Neuronal stem cell (in vitro differentiated cells): ENCODE measurements at places on chromosomes 7 and 10.

- H3K27ac ChIP-seq, result no peak overlapping the region
- H3K4me3 ChIP-seq, result no peak overlapping the region
- no peak for DNase-seq
- H3K27me3 ChIP-seq, result no peaks in the 10 kb centered on the region
- H3K36me3 ChIP-seq, result no peaks in the 10 kb centered on the region
Observed at GRCh38 chr10:23417254-23417653, 21.6 kb upstream of the OTUD1 start.

GRCh38 chr10:3887404-3887803 lies 102.4 kb upstream of the KLF6 start:
- H3K27me3 ChIP-seq, result no peaks in the 10 kb centered on the region
- no peak overlapping the region for H3K4me3 ChIP-seq
- no peak for DNase-seq
- peak overlapping the region; percentile 80 for H3K27ac ChIP-seq
- no peaks in the 10 kb centered on the region for H3K36me3 ChIP-seq

DNA sequence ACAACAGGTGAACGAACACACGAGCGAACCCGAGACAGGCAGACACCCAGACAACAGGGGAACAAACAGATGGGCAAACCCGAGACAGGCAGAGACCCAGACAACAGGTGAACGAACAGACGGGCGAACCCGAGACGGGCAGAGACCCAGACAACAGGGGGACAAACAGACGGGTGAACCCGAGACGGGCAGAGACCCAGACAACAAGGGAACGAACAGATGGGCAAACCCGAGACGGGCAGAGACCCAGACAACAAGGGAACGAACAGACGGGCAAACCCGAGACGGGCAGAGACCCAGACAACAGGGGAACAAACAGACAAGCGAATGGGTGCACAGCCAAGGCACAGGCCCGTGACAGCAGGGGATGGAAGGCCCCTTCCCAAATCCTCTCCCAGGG lies 264.7 kb downstream of the ELFN1 start:
- DNase-seq, result no peak
- no peaks in the 10 kb centered on the region for H3K27me3 ChIP-seq
- H3K4me3 ChIP-seq, result no peak overlapping the region
- no peaks in the 10 kb centered on the region for H3K4me1 ChIP-seq
- H3K36me3 ChIP-seq, result peaks cover 8% of the 10 kb centered on the region

GRCh38 chr7:30347226-30348082 lies 63.1 kb downstream of the ZNRF2 start:
- H3K4me3 ChIP-seq, result no peak overlapping the region
- no peak overlapping the region for H3K27ac ChIP-seq
- no peak for DNase-seq
- no peaks in the 10 kb centered on the region for H3K4me1 ChIP-seq
- H3K36me3 ChIP-seq, result no peaks in the 10 kb centered on the region

DNA sequence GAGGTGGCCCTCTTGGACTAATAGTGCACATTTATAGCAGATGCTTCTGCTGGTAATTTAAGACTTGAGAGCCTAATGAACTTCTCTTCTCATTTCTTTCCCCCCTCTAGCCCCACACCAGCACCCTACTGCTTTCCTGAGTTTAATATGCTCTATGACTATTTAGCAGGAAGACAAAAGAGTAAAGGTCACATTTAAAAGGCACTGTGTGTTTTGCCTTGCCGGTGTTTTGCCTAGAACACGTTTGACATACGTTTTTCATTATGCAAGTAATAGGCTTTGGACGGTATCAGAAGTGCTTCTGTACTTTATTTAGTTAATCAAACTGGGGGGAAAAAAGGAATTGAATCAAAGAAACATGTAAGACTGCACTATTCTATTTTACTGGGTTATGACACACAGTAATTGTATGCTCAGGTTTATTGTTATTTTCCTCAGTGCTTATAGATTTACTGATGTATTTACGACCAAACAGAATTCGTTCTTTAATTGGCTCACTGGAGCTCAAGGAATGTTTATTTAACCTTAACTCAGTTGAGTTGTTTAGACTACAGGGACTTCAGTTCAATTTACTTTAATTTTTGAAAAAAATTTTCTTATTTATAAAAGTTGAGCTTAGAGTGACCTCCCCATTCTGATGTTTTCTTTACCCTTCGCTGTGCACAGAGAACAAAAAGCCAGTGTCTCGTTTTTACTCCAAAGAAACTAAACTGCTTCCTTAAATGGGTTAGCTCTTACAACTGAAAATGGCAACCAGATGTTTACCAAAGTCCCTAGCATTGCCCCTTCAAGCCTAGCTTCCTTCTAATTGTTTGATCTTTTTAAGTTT lies 35.4 kb downstream of the CPED1 start:
- no peak overlapping the region for H3K27ac ChIP-seq
- no peak for DNase-seq
- peaks cover 3% of the 10 kb centered on the region for H3K4me1 ChIP-seq
- H3K4me3 ChIP-seq, result no peak overlapping the region
- no peaks in the 10 kb centered on the region for H3K36me3 ChIP-seq

DNA sequence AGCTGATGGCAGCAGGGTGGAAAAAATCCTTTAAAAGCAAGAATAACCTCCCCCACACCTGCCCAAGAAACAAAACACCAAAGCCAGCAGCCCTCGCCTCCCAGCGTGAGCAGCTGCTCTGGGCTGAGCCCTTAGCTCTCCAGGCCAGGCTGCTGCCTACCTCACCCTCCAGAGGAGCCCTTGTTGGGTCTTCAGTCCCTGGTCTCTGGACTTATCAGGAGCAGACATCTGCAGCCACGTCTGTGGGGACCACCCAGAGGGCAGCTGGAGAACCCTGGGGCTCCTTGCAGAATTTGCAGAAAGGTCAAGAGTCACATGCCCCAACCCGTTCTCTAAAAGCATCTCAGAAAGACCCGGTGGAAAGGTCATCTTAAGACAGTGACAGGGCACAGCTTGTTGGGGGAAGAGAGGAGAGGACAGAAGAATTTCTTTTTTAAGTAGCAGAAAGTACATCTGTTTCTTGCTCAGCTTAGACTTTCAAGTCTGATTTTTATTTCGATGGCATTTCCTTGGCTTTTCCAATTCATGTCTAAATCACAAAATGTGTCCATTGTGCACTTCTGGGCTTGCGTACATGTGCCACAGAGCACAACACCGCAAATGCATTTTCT lies 425.7 kb upstream of the NFE2L3 start:
- peak; percentile 61 for DNase-seq
- peaks cover 60% of the 10 kb centered on the region for H3K4me1 ChIP-seq
- H3K36me3 ChIP-seq, result no peaks in the 10 kb centered on the region
- H3K27ac ChIP-seq, result peak overlapping the region; percentile 68

- H3K4me1 ChIP-seq, result no peaks in the 10 kb centered on the region
- no peaks in the 10 kb centered on the region for H3K27me3 ChIP-seq
- H3K36me3 ChIP-seq, result no peaks in the 10 kb centered on the region
- no peak overlapping the region for H3K27ac ChIP-seq
- no peak for DNase-seq
Observed at GRCh38 chr10:51530541-51530940, 168.9 kb downstream of the CSTF2T start.

DNA sequence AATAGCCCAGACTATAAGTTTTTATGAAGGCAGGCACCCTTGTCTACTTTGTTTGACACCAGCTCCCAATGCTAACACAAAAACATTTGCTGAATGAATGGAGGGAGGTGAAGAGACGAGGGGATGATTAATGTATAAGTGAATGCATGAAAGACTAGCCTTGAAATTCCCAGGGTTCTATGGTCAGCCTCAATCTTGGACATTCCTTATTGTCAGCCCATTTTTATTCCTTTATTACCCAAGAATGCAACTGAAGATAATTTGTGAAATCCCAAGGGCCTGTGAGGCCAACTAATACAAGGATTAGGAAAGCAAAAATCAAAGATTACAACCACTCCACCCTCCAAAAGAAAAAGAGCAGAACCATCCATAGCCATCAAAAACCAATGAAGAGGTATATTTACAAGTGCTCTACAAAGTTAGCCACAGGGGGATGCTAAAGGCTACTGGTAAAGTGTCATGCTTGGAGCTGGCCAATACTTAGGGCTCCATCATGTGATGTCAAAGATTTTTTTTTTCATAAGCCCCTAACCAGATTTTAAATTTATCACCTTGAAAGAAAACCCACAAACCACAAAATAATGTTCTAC lies 40.0 kb upstream of the ASAH2 start:
- no peaks in the 10 kb centered on the region for H3K27me3 ChIP-seq
- no peak for DNase-seq
- H3K36me3 ChIP-seq, result no peaks in the 10 kb centered on the region
- H3K27ac ChIP-seq, result no peak overlapping the region
